ENCODE measurements at places on chromosomes 7 and 10.

GRCh38 chr7:148699024-148699781 is 500 bp downstream of the CUL1 start:
- DNase-seq, result no peak

DNA sequence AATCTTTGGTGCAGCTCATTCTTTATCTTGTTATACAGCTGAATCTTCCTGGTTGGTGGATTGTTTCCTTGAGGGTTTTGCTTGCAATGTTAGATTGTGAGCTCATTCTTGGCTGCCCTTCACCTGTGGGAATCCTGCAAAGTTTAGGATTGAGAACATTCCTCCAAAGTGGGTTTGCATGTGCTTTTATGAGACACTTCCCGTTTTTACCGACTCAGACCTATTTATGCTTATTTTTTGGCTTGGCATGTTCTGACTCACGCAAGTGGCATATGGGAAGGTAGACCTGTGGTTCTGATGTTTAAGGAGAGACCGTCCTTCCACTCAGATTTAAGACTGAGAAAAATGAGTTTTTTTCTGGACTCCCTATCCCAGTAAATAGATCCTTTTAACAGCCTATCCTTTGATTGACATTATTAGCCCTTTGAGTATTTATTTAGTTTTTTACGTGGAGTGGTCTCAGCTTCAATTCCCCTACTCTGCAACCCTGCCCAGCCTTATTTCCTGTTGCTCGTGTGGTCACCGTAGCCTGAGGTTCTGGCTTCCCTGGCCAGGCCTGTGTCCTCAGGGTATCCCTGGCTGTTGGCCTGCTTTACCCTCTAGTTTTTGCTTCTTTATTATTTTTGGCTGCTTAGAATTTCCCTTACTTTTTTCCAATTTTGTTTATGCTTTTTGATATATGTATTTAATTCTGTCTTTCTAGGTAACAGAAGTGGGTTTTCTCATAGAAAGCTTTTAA is 13.4 kb upstream of the PRF1 start:
- DNase-seq, result peak; percentile 14

DNA sequence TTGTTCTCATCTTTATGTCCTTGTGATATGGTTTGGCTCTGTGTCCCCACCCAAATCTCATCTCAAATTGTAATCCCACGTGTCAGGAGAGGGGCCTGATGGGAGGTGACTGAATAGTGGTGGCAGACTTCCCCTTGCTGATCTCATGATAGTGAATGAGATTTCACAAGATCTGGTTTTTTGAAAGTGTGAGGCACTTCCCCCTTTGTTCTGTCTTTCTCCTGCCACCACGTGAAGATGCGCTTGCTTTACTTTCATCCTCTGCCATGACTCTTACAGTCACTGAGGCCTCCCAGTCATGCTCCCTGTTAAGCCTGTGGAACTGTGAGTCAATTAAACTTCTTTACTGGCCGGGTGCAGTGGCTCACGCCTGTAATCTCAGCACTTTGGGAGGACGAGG is 161.0 kb downstream of the HERPUD2 start:
- DNase-seq, result no peak

- no peak for DNase-seq
Measured at GRCh38 chr7:1238931-1239802, 6.5 kb downstream of the UNCX start.

DNA sequence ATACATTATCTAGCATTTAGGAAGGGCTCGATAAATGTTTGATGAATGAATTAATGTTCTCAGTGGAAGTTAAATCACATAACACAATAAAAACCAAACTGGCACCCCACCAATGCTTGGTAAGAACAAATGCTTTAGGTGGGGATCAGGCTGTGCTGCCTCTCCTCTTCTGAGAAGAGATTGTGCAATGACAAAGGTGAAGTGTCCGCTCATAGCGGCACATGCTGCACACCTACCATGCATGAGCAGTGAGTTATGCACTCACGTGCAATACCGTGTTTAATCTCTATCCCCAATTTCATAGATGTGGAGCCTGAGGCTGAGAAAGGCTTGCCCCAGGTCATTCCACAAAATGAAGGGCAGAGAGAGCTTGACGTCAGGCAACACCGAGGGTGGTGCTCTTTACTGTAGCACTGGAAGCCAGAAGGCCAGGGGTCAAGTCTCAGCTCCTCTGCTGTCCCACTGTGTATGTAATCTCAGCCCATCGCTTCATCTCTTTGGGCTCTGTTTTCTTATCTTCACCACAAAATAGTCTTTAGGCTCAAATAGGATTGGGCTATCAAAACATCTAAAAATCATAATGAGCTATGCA is 72.9 kb upstream of the EFCAB10 start:
- no peak for DNase-seq

- no peak for DNase-seq
Measured at GRCh38 chr10:59957975-59958374, 51.6 kb upstream of the CCDC6 start.

GRCh38 chr10:94005050-94005449 is 11.3 kb downstream of the PLCE1 start:
- peak; percentile 67 for DNase-seq

DNA sequence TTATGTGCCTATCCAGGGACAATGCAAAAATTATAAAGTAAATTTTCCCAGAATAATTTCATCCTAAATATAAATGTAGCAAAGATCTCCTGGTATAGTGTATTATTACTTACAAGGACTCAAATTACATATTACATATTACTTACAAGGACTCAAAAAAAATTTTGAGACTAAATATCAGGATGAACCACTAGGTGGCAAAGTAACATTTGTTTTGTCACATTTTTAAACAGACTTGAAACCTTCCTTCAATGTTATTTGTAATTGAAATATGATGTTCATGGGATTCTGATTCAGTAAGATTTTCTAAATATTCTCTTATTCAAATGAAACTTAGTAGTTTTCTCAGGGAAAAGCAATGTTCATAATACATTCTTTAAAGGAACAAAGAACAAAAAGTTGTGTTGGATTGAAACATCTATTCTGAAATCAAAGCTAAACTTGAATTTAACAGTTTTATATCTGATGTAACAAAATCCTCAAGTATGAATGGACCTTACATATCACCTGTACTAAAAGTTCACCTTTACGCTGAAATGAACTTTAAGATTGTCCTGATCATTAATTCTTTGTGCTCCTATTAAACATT is 74.3 kb upstream of the GNAI1 start:
- no peak for DNase-seq

All from epithelial cell of prostate (primary cell).